ENCODE measurements at places on chromosomes 13 and 19. TPM values are rescaled to one million over a fixed set of nuclear protein-coding genes. Genes with fewer than 3 reads are reported as not detected.

Gene TSSK6
- 0.84 TPM for total RNA-seq

Gene ICAM1
- total RNA-seq: 13.2 TPM

Gene PLIN4
- total RNA-seq: 0.15 TPM

Gene PNMA8A
- 3.7 TPM for total RNA-seq

Gene TYROBP
- total RNA-seq: not detected

Gene KPTN
- total RNA-seq: 10.9 TPM

Gene MBD3L2
- total RNA-seq: not detected

Gene SELENOV
- not detected for total RNA-seq

Gene RASL11A
- total RNA-seq: 29.8 TPM

Gene CLEC17A
- not detected for total RNA-seq

Gene PTH2
- total RNA-seq: not detected

Gene PRSS57
- total RNA-seq: not detected

Gene ZNF681
- 1.3 TPM for total RNA-seq

Gene TLE6
- 0.17 TPM for total RNA-seq

Gene C5AR1
- 0.17 TPM for total RNA-seq

Gene ATP8B3
- 5.5 TPM for total RNA-seq

Gene ZNF625
- 3.7 TPM for total RNA-seq

Gene ZNF844
- 2.4 TPM for total RNA-seq

Gene SLC25A41
- not detected for total RNA-seq

Gene LILRA6
- total RNA-seq: not detected

Gene WDR88
- total RNA-seq: not detected

Gene DKKL1
- total RNA-seq: 1.3 TPM

Gene COQ8B
- 36.9 TPM for total RNA-seq

Gene LILRB5
- not detected for total RNA-seq

Gene ZSWIM4
- total RNA-seq: 4.9 TPM

Gene SLC7A10
- total RNA-seq: not detected

Gene ZC3H13
- total RNA-seq: 7.9 TPM

All from bronchus fibroblast of lung (primary cell).